ENCODE measurements at places on chromosomes 4 and X.

GRCh38 chr4:180909279-180909678, 1333.9 kb upstream of the TENM3 start:
- peak; percentile 21 for DNase-seq

DNA sequence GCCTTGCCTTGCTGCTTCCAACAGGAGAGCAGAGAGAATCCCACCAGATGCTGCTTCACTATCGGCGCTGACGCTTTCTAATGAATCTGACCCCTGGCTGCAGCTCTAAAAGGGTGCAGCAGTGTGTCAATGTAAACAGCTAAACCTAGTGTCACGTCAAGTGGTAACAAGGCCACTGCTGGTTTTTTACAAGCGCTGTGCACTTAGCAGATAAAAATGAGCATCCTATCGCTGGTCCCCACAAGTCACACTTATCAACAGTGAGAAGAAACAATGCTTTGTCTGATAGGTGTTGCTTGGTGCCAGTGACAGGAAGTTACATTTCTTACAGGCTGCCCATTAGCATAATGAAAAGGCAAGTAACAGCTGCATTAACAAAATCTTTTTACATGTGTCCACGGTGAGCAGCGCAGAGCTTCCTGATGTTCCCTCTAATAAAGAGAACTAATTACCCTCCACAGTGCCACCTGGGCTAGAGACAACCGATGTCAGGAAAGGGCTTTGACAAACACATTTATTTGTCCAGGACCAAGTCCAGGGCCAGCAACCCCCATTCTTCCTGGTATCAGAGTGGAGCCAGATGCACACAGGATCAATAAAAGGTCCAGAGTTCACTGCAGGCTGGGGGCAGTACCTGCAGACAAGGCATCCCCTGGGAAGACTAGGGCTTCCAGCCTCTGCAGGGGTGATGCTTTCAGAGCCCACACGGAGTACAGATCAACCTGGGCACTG, 176.0 kb downstream of the MGST2 start:
- no peak for DNase-seq

- peak; percentile 26 for DNase-seq
Observed at GRCh38 chrX:136574548-136574947, 42.5 kb downstream of the VGLL1 start.

- peak; percentile 85 for DNase-seq
Observed at GRCh38 chr4:6250235-6250983, 19.2 kb upstream of the WFS1 start.

GRCh38 chr4:109206620-109207019, 95.8 kb downstream of the COL25A1 start:
- no peak for DNase-seq

DNA sequence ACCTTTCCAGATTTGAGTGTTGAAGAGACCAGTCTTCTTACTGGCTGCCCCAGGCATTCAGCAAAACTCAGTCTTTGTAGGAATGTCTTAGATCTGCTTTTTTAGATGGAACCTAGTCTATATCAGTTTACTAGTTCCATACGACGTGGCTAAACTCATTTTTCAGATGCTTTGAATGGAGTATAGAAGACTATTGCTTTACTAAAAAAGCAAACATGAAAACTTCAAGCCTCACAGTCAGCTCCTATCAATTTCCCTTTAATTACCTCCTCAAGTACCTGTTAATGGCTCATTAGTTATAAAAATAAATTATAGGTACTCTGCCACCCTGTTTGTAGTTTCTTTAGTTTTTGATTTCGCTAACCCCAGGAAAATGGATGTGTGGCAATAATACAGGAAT, 63.0 kb upstream of the STOX2 start:
- no peak for DNase-seq

DNA sequence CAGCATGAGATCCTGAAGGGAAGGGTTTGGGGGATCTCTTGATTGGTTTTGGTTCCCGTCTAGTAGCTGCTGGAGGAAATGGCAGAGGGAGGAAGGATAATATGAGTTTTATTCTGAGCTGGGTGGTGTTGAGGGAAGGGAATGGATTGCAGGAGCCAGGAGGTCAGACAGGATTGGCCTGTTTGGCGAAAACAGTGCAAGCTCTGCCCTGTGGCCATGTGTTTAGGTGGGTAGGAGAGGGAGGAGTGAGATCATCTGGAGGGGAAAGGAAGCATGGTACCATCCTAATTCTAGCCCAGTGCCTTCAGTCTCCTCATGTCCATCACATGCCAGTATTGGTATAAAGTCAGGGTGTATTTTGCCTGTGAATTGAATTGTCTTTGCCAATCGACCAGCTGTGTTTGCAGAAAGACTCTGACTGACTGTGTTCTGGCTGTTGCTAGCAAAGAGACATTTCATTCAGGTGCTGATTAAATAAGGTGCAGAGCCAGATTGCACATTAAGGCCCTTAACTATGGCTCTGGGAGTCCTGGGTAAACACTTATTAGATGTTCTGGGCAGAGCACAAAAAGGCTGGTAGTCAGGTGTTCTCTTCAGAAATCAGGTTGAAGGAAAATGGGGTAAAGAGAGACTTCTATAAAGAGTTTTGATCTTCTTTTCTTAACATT, 10.0 kb downstream of the TMEM164 start:
- DNase-seq = peak; percentile 30

DNA sequence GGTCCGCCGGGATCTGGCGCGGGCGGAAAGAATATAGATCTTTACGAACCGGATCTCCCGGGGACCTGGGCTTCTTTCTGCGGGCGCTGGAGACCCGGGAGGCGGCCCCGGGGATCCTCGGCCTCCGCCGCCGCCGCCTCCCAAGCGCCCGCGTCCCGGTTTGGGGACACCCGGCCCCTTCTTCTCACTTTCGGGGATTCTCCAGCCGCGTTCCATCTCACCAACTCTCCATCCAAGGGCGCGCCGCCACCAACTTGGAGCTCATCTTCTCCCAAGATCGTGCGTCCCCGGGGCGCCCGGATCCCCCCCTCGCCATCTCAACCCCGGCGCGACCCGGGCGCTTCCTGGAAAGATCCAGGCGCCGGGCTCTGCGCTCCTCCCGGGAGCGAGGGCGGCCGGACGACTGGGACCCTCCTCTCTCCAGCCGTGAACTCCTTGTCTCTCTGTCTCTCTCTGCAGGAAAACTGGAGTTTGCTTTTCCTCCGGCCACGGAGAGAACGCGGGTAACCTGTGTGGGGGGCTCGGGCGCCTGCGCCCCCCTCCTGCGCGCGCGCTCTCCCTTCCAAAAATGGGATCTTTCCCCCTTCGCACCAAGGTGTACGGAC, 482 bp upstream of the SHOX start:
- no peak for DNase-seq

- no peak for DNase-seq
Observed at GRCh38 chr4:2400841-2401609, 17.4 kb downstream of the ZFYVE28 start.

DNA sequence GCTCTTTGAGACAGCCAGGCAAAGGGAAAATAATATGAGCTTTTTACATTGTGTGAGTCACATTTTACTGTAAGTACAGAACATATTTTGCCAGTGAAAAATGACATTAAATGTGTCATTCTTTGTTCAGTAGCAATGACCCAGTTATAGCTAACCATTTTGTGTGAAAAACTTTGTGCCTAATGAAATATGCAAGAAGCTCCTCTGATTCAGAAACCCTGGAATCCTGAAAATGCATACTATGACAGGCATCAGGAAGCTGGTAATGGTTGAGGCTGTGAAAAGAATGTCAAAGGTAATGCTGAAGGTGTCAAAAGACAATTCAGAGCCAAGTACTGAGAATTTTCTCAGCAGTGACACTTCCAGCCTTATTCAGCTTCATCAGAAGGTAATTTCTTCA, 549.5 kb upstream of the SMIM31 start:
- peak; percentile 92 for DNase-seq

DNA sequence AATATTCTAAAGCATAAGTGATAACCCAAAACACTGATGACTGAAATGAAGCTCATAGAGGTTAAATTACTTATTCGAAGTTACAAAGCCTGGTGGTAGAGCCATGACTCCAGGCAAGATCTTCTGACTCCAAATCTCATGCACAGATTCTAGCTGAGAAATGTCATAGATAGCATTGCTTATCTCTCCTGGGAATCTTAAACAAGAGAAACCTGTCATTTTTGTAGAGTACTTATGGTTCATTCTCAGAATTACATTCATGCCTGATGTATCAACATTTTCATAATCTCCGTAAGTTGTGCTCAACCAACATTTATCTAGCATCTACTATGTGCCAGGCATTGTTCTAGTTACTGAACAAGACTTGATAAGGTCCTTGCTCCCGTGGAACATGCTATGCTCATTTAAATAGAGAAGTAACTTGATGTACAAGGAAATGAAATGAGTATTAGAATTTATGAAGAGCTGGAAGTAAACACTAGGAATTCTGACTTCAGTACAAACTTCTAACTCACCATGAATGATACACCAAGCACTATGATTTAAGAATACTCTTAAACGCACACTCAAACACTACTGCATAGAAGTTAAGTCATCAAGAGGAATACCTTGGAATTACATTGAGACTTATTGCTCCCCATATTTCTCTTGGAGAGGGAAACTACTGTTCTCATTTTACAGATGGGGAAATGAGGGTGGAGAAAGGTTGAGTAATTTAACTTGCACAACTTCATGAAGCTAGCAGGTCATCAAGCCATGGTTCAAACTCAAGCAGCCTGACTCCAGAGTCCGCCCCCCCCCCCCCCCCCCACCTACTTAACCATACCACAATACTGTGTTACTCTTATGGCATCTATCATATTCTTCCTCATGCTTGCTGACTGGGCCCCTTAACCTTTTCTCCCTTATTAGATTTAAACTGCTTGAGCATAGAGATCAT, 45.4 kb downstream of the MBNL3 start:
- DNase-seq = no peak

- no peak for DNase-seq
Observed at GRCh38 chr4:124337874-124338273, 374.7 kb downstream of the ANKRD50 start.

DNA sequence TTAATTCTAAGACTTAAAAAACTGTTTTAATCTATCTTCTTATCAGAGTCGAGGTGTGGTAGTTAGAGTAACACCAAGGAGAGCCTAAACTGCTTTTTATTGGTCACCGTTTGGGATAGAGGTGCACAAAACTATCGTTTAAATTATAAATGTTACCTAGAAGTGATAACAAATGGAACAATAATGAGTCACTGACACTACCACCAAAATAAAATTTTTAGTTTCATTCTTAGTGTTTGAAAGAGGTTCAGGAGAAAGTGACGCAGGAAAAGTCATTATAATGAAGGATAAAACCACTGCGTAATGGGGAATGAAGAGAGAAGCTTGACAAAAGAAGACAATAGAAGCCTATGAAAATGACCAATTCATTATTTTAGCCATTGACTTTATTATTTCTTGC, 158.2 kb downstream of the COX18 start:
- DNase-seq = no peak

DNA sequence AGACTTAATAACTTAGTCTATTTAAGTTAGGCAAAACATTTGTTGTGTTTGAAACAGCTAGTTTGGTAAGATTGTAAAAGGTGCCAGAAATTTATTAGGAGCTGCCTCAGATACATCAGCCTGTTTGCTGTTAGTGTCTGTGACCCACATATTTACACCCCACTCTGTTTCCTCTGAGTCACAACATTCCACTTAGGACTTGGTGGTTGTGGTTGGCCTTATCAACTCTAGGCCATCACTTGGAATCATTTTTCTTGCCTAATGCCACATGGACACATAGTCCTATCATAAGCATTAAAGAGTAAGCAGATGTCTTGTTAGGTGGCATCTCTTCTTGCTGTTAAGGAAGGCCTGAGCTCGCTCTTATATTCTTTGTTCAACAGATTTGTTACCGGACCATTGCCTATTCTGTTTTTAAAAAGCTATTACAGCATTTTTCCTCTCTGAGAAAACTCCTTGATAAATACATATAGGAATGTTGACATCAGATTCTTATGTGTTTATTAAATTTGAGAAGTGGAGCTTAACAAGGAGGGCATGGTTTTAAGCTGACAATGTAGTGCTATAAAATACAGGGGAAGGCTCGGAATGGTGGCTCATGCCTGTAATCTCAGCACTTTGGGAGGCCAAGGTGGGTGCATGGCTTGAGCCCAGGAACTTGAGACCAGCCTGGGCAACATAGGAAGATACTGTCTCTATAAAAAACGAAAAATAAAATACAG, 51.2 kb upstream of the PGRMC2 start:
- DNase-seq = peak; percentile 76

GRCh38 chrX:51336584-51336983, 4.0 kb downstream of the NUDT10 start:
- DNase-seq = peak; percentile 47

GRCh38 chr4:125639182-125639621, 324.4 kb downstream of the FAT4 start:
- no peak for DNase-seq

DNA sequence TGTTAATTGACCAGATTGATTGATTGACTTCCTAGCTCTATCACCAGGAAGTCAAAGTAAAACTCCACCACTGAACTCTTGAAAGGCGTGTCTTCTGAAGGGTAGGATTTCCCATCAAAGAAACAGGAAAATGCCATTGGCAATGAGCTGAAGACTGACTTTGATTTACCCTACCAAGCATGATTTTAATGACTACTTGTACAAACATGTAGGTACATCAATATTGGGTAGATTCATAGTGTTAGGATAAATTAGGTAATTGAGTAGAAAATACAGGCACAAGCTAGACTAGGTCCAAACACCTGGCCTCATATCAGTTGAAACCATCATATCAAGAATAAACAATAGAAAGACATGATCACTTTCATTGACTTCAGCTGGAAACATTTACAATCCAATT, 53.2 kb upstream of the ATXN3L start:
- DNase-seq = no peak

- DNase-seq = peak; percentile 74
Observed at GRCh38 chr4:152038238-152038637, 277.4 kb upstream of the GATB start.

- DNase-seq = no peak
Observed at GRCh38 chr4:135197641-135198040, 996.1 kb upstream of the PABPC4L start.
